ENCODE measurements at places on chromosomes 16 and 17. TPM values are rescaled to one million over a fixed set of nuclear protein-coding genes. Genes with fewer than 3 reads are reported as not detected.
A peak's percentile ranks its signal among the peaks of the same experiment; 100 is the strongest.

The C16orf96 gene
- 0.08 TPM for total RNA-seq

- H3K36me3 ChIP-seq: peaks cover 7% of the 10 kb centered on the region
- H3K27me3 ChIP-seq: no peaks in the 10 kb centered on the region
- peak overlapping the region; percentile 67 for H3K27ac ChIP-seq
These were observed 16.1 kb downstream of the ESRP2 start for GRCh38 chr16:68219725-68220351.

- H3K27me3 ChIP-seq: peaks cover 3% of the 10 kb centered on the region
- H3K27ac ChIP-seq: no peak overlapping the region
- H3K4me1 ChIP-seq: peaks cover 4% of the 10 kb centered on the region
- DNase-seq: no peak
- H3K4me3 ChIP-seq: no peak overlapping the region
- no peaks in the 10 kb centered on the region for H3K36me3 ChIP-seq
These were observed 185.9 kb downstream of the RGS9 start for GRCh38 chr17:65323049-65323448.

The TBC1D3E gene
- total RNA-seq: not detected

The KRT31 gene
- not detected for total RNA-seq

- no peak overlapping the region for H3K27ac ChIP-seq
- H3K4me1 ChIP-seq: no peaks in the 10 kb centered on the region
- no peak for DNase-seq
- no peaks in the 10 kb centered on the region for H3K36me3 ChIP-seq
- no peak overlapping the region for H3K4me3 ChIP-seq
These were observed 6.1 kb downstream of the ABCC3 start for GRCh38 chr17:50640686-50641351.

DNA sequence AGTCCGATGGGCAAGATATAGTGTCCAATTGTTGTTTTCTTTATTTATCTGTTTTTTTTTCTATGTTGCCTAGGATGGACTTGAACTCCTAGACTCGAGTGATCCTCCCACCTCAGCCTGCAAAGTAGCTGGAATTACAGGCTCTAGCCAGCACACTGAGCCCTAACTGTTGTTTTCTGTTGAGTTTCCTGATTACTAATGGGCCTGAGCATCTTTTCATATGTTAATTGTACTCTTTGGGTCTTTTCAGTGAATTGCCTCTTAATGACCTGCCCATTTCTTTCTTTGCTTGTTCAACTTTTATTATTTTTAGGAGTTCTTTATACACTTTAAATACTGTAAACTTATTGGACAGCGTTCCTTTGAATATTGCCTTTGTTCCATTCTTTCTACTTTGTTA lies 213.0 kb downstream of the HS3ST3B1 start:
- H3K36me3 ChIP-seq: no peaks in the 10 kb centered on the region
- no peak overlapping the region for H3K4me3 ChIP-seq
- H3K27me3 ChIP-seq: no peaks in the 10 kb centered on the region

GRCh38 chr17:65294181-65294719 lies 157.1 kb downstream of the RGS9 start:
- no peak overlapping the region for H3K27ac ChIP-seq
- H3K4me3 ChIP-seq: no peak overlapping the region
- DNase-seq: peak; percentile 54
- H3K36me3 ChIP-seq: no peaks in the 10 kb centered on the region
- H3K4me1 ChIP-seq: peaks cover 5% of the 10 kb centered on the region

The PRSS21 gene
- 11.2 TPM for total RNA-seq

DNA sequence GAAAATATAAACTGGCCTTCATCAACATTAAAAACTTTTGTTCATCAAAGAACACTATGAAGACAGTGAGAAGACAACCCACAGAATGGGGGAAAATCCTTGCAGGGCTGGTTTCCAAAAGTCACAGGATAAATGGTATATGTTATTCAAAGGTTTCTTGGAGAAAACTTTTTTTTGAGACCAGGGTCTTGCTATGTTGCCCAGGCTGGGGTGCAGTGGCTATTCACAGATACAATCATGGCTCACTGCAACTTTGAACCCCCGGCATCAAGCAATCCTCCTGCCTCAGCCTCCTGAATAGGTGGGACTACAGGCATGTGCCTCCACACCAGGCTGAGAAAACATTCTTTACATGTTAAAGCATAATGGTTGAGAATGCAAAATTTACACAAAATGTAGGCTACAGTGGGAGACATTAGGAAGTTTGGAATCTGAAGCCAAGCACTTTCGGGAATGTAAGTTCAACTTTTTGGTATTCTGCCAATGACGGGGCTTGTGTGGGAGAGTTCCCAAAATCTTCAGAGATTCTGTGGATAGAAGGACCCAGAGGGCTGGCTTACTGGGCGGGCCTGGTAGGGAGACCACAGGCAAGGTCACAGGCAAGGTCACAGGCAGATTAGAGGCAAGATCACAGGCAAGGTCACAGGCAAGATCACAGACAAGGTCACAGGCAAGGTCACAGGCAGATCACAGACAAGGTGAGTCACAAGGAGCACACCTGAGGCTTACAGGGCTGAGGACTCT lies 24.2 kb upstream of the ATP2A3 start:
- peaks cover 9% of the 10 kb centered on the region for H3K27me3 ChIP-seq
- no peak overlapping the region for H3K4me3 ChIP-seq
- no peak overlapping the region for H3K27ac ChIP-seq
- no peak for DNase-seq
- H3K36me3 ChIP-seq: no peaks in the 10 kb centered on the region
